ENCODE measurements at places on chromosomes 7 and 10. TPM values are rescaled to one million over a fixed set of nuclear protein-coding genes. Genes with fewer than 3 reads are reported as not detected.

DNA sequence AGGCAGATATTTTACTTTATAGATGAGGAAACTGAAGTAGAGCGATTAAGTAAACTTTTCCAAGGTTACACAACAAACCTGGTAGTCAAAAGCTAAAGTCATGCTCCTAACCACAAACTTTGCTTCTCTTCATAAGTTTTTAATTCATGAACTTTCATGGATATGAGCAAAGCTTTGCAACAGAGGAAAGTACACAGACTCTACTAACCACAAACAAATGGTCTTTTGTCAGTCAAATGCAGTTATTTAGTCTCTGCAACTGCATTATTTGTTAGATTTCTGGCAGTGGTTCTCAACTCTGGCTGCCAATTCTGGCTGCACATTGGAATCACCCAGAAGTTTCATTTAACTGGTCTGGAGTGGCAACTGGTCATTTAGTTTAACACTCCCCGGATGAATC is 140.6 kb upstream of the TMEM168 start:
- no peak overlapping the region for H3K4me3 ChIP-seq
- H3K4me1 ChIP-seq: no peaks in the 10 kb centered on the region
- no peaks in the 10 kb centered on the region for H3K36me3 ChIP-seq
- no peak for DNase-seq
- H3K27ac ChIP-seq: no peak overlapping the region
- no peaks in the 10 kb centered on the region for H3K27me3 ChIP-seq

GRCh38 chr10:127485153-127485857 is 63.8 kb upstream of the NPS start:
- no peak overlapping the region for H3K27ac ChIP-seq
- no peaks in the 10 kb centered on the region for H3K36me3 ChIP-seq
- no peak overlapping the region for H3K4me3 ChIP-seq
- H3K4me1 ChIP-seq: no peaks in the 10 kb centered on the region

OR2A5 gene
- total RNA-seq: not detected

DNA sequence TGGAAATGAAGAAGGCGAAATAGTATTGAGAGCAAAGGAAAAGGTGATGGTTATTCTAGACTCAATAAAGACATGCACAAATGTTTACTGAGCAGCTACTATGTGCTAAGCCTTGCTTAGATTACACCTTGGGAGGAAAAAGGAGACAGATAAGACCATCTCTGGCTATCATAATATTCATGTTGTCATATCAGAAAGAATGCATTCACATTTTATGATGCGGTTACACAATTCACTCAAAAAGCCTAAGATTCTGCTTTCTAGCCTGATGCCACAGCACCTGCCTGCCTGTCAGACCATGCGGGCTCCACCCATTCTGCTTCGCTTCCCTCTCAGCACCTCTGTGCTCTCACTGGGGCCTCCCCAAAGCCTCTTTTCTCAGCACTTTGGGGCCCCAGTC is 100.9 kb downstream of the JCAD start:
- no peaks in the 10 kb centered on the region for H3K4me1 ChIP-seq
- H3K27me3 ChIP-seq: no peaks in the 10 kb centered on the region
- H3K4me3 ChIP-seq: no peak overlapping the region

- no peak overlapping the region for H3K27ac ChIP-seq
- no peak overlapping the region for H3K4me3 ChIP-seq
- DNase-seq: no peak
- no peaks in the 10 kb centered on the region for H3K27me3 ChIP-seq
- H3K4me1 ChIP-seq: no peaks in the 10 kb centered on the region
- H3K36me3 ChIP-seq: no peaks in the 10 kb centered on the region
These were observed 399.8 kb upstream of the NFE2L3 start for GRCh38 chr7:25752154-25752553.
